ENCODE measurements at places on chromosomes 13 and 19. TPM values are rescaled to one million over a fixed set of nuclear protein-coding genes. Genes with fewer than 3 reads are reported as not detected.
A peak's percentile ranks its signal among the peaks of the same experiment; 100 is the strongest.

Gene RASIP1
- 0.16 TPM for total RNA-seq

Gene FBL
- 105 TPM for total RNA-seq

- no peak for DNase-seq
Observed at GRCh38 chr13:49494645-49495044, 1.1 kb upstream of the PHF11 start.

GRCh38 chr13:50428183-50428877, 413.1 kb downstream of the KCNRG start:
- DNase-seq, result no peak

GRCh38 chr13:94154367-94154766, 325.1 kb downstream of the DCT start:
- peak; percentile 94 for DNase-seq

DNA sequence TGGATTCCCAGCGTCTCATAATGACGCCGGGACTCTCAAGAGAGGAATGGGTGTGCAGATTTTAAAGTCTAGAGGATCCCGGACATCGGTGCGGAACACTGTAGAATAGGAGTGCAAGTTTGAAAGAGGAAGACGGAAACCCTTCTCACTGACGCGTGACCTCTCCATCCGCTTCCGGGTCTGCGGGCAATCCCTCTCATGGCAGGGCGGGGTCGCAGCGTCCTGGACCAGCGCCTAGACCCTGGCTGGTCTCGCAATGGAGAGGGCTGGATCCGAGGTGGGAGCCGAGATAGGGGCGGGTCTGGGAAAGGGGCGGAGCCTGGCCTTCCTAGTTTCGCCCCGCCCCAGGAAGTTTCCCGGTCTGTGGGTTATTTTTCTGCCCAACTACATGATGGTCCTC, 4.6 kb upstream of the ZNF845 start:
- DNase-seq, result peak; percentile 47

- no peak for DNase-seq
Observed at GRCh38 chr13:78193846-78194245, 275.2 kb upstream of the EDNRB start.

DNA sequence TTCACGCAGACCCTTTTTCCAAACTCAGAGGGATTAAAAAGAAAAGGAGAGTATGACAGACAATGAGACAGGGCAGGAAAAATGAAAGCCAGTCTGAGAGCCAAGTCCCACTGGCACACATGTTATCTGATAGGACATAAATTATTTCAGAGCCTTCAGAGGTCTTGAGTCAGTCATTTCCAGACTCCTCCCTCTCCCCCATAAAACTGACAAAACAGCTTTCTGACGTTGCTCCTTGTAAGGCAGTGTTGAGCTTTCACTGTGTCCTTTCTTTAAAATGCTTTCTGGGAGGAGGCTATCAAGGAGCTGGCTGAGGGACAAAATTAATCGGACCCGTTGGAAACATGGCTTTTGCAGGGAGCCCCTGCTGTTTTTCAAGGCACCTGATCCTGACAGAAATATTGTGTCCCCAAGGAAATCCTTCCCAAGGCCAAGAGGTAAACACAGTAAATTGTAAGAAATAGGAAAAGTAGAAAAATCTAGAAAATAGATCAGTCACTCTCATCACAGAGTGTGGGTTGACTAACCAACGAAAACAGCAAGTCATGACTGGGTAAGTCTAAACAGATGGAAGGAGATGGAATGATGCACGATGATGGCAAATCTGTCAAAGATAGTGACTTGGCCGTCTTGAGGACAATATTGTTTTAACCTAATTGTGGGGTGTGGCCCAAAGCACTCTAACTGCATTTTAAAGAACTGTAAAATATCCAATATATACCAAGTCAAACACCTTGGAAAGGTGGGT, 89.7 kb downstream of the DCT start:
- DNase-seq, result peak; percentile 41

- DNase-seq, result peak; percentile 64
Observed at GRCh38 chr19:2274931-2275535, 6.9 kb downstream of the PEAK3 start.

DNA sequence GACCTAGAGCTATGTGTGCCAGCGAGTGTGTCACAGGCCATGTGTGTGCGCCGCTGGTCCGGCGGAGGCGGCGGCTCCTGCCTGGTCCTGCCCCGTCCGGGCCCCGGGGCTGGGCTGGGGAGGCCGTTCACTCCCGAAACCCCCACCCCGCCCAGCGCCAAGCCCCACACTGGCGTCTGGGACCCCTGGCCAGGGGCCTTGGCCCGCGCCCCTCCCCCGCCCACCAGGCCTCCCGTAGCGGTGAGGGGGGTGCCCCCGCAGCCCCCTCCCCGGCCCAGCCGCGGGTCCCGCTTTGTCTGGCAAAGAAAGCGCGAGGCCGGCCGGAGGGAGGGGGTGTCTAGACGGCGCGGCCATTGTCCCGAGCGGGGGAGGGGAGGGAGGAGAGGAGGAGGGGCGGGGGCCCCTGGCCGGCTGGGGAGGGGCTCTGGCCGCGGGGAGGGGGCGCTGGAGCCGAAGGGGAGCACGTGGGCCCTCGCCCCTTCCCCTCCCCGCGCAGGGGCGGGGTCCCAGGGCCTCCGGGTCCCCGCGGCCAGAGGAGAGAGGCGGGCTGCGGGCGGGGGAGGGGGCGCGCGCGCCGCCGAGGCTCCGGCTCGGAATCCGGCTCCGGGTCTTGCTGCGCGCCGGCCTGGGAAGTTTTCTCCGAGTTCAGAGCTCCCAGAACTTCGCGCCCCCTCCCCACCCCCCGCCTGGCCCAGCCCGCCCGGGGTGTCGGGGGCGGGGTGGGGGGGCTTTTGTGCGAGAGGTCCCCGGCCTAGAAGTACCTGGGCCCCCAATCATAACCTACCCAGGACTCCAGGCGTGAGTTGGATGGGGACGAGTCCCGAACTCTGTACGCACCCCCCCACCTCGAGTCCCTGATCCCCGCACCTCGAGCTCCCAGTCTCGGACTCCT, 888 bp downstream of the NOTCH3 start:
- DNase-seq, result no peak

DNA sequence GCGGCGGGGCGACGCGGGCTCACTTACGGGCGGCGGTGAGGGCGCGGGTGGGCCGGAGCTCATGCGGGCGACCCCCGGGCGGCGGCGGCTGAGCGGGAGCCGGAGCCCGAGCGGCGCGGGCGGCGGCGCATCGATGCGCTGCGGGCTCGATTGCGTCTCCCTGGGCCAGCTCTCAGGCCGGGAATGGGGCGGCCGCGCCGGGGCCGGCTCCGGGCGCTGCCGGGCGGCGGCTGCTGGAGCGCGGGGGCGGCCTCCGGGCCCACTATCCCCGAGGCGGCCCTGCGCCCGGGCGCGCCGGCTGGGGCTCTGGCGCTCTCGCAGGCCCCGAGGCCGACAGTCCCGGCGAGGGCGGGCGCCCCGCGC, 1.4 kb upstream of the TSHZ3 start:
- peak; percentile 49 for DNase-seq

DNA sequence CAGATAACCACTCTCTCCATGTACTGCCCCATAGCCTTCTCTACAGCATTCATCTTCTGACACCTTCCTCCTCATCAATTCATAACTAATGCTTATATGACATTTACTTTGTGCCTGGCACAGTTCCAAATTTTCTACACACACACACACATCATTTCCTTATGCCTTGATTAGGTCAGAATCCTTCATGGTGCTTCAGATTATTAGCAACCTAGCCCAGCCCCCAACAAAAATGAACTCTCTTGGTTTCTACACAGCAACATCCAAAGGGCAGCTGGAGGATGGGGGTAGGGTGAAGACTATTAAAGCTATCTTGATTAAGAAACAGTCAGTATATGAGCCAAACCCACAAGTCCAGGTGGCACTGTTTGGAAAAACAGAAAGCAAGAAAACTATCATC, 3.7 kb downstream of the RUBCNL start:
- no peak for DNase-seq

GRCh38 chr13:29577136-29578051, 18.1 kb downstream of the SLC7A1 start:
- DNase-seq, result no peak

Gene IL27RA
- 0.63 TPM for total RNA-seq

Gene OVOL3
- not detected for total RNA-seq

DNA sequence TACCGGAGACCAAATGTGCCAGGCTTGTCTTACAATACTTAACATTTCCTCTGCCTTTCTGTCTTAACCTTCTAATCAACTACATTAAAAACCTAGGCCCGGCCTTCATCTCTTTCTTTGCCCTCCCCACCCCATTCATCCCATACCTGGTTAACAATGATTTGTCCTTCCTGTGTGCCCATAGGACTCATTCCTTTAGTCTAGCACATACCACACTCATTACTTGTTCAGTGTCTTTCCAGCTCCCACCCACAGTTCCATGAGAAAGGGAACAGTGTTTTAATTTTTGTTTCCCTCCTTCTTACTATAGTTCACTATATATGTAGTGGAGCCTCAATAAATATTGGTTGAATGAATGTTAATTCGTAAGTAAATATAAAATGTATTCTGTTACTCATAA, 2.4 kb downstream of the CLN5 start:
- DNase-seq, result no peak

Gene KIRREL2
- total RNA-seq, result 0.25 TPM

- DNase-seq, result no peak
Observed at GRCh38 chr13:49694446-49694845, 3.2 kb upstream of the EBPL start.

Gene CYP4F3
- total RNA-seq, result not detected

DNA sequence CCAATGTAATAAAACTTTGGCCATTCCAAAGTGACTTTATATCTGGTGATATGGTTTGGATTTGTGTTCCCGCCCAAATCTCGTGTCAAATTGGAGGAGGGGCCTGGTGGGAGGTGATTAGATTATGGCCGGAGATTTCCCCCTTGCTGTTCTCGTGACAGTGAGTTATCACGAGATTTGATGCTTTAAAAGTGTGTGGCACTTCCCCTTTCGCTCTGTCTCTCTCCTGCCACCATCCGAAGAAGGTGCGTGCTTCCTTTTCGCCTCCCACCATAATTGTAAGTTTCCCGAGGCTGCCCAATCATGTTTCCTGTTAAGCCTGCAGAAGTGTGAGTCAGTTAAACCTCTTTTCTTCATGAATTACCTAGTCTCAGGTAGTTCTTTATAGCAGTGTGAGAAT, 9.3 kb upstream of the NALCN start:
- DNase-seq, result no peak

DNA sequence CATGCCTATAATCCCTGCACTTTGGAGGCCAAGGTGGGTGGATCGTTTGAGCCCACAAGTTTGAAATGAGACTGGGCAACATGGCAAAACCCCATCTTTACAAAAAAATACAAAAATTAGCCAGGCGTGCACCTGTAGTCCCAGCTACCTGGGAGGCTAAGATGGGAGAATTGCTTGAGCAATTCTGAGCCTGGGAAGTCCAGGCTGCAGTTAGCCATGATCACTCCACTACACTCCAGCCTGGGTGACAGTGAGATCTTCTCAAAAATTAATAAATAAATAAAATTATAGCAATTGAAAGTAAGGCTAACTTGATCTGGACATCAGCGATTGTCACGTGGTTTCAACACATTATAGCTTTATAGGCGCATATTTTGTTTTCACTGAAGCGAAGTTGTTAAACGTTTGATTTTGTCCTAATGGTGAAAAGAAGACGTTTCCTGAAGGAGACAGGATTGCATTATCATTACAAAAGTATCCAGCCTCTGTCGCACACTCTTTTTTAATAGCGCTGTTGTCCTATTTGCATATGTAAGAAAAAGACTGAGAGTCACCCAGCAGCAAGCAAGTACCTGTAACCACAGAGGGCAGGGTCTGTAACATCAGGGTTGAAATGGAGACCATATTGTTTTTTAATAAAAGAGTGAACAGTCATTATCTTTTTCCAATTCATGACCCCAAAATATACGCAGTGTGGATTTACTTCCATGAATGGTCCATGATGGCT, 335.7 kb downstream of the DCT start:
- DNase-seq, result no peak

Gene ETV2
- total RNA-seq, result 1.6 TPM

Gene ZFP28
- 11.6 TPM for total RNA-seq

Gene KCNN1
- total RNA-seq, result not detected

Gene NLRP11
- not detected for total RNA-seq

Gene TMTC4
- total RNA-seq, result 19.5 TPM

Gene TPTE2
- total RNA-seq, result not detected

- no peak for DNase-seq
Observed at GRCh38 chr13:93361703-93362102, 135.1 kb downstream of the GPC6 start.

Gene TSHZ3
- total RNA-seq, result 5.7 TPM

GRCh38 chr13:111926501-111927180, 140.3 kb upstream of the SOX1 start:
- DNase-seq, result no peak

DNA sequence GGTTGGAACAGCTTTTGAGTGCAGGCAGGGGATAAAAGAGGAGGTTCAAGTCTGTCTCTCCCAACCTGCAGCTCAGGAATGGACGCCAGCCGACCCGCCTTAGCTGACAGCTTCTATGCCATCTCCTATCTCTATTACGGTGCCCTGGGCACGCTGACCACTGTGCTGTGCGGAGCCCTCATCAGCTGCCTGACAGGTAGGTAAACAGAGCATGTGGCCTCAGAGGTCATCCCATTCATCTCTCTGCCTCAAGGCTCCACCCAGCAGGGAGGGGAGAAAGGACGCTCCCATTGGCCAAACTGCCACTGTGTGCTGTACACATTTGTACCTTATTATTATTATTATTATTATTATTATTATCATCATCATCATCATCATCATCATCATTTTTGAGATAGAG, 16.5 kb downstream of the SLC5A5 start:
- no peak for DNase-seq

Gene ADGRE3
- not detected for total RNA-seq

DNA sequence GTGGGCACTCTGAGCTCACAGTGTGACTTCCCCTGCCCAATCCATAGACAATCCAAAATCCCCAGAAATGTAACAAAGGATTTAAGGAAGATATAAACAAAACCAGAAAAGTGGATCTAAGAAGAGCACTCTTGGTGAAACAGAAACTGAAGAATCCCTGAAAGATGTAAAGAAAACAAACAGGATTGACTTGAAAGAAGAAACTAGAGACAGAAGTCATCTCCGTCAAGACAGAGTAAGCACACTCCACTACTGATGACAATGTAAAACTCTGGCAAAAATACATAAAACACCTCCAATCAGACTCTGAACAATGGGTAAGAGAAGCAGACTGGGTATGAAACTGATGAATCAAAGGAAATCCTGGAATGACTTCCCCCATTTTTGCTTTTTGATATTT, 13.5 kb downstream of the TUBGCP3 start:
- peak; percentile 15 for DNase-seq

DNA sequence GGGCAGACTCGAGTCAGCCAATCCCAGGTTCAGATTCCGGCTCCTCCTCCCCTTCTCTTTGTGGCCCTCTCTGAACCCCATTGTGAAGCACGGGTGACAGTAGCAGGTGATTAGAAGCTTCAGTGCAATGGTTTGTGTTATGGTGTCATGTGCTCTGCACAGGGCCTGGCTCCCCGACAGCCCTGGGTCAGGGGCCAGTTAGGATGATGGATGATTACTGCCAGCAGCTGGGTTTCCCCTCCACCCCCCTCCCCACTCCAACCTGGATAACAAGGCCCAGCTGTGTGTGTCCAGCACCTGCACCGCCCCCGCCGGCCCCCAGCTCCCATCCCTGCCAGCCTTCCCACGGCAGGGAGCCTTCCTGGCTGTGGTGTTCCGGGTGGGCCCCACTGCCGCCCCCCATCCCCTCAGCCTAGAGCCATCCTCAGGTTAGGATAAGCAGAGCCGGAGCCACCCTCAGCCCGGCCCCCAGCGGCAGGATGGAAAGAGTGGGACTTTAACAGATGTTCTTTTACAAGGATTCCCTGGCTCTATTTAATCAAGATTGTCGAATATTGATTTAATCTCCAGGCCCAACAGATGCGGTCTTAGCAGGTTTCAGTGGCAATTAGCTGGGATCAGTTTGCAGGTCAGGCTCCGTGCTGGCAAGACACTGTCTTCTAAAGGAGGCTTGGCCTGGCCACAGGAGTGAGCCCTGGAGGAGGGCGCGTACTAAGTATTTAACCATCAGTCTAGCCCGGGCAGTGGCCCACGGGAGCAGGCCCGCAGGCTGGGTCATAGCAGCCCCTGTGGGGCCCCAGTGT, 156.2 kb downstream of the SIPA1L3 start:
- no peak for DNase-seq

Measured in fibroblast of the aortic adventitia (primary cell).